ENCODE measurements at places on chromosomes 7 and 10. TPM values are rescaled to one million over a fixed set of nuclear protein-coding genes. Genes with fewer than 3 reads are reported as not detected.

GRCh38 chr7:90242369-90243168, 2.4 kb upstream of the CFAP69 start:
- DNase-seq, result no peak

Gene PIK3CG
- 0.16 TPM for polyA plus RNA-seq

GRCh38 chr7:91342346-91342745, 78.1 kb downstream of the FZD1 start:
- no peak for DNase-seq

Gene PAX4
- not detected for polyA plus RNA-seq

- peak; percentile 49 for DNase-seq
These were observed 521.7 kb downstream of the ADRA2A start for GRCh38 chr10:111598433-111599059.

GRCh38 chr7:101235050-101235449, 2.6 kb downstream of the CLDN15 start:
- no peak for DNase-seq

DNA sequence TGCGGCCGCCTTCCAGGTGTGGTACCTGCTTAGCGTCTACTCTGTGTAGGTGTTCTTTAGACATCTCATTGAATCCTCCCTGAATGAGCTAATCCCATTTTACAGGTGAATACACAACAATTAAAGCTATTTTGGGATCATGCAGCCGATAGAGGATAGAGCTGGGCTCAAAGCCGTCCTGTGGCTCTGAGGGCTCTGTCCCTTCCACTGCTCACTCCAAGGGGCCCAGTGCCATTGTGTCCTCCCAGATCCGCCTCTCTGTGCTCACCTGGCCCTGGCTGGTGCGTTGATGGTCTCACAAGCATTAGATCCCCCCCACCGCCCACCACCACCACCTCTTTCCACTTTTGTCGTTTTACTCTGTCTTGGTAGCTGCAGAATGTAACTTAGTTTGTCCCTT, 13.1 kb downstream of the NPTX2 start:
- DNase-seq, result no peak

Gene ITGA8
- 2.2 TPM for polyA plus RNA-seq

DNA sequence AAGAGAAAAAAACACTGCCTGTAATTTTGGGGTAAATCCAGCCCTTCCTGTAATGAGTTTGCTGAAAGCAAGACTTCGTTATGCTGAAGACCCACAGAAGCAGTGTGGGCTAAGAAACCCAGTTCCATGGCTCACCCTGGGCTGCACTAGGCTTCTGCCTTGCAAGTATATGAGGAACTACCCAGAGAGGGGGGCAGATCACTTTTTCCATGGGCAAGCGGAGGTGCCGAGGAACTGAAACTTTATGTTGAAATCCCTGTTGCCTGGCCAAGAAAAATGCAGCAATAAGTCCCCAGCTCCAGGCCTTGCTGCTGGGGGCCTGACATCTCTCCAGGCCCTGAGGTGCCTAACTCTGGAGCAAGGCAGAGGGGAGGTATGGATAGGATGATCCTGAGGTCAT, 8.5 kb downstream of the RASSF4 start:
- DNase-seq, result no peak

Gene PRKG1
- 3.8 TPM for polyA plus RNA-seq

DNA sequence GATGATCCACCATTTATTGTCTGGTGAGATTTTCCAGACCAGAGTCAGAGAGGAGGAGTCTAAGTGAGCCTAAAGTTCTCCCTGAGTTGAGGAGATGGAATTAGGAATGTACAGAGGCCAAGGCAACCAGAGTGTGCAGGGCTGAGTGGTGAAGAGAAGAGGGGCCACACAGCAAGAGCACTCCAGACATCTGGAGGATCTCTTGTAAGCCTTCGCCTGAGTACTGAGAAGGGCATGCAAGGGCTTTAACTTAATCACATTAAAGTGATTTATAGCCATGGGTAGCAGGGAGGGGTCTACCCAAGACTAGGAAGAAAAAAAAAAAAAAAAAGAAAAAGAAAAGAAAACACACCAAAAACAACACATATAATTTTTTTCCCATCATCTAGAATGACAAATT, 1190.4 kb downstream of the GATA3 start:
- DNase-seq, result no peak

DNA sequence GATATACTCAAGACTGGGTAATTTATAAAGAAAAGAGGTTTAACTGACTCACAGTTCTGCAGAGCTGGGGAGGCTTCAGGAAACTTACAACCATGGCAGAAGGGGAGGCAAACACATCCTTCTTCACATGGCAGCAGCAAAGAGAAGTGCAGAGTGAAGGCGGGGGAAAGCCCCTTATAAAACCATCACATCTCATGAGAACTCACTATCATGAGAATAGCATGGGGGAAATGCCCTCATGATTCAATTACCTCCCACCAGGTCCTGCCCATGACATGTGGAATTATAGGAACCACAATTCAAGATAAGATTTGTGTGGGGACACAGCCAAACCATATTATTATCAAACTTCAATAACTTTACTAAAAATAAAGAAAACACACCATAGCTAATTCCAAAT, 30.4 kb upstream of the JAZF1 start:
- DNase-seq, result no peak

DNA sequence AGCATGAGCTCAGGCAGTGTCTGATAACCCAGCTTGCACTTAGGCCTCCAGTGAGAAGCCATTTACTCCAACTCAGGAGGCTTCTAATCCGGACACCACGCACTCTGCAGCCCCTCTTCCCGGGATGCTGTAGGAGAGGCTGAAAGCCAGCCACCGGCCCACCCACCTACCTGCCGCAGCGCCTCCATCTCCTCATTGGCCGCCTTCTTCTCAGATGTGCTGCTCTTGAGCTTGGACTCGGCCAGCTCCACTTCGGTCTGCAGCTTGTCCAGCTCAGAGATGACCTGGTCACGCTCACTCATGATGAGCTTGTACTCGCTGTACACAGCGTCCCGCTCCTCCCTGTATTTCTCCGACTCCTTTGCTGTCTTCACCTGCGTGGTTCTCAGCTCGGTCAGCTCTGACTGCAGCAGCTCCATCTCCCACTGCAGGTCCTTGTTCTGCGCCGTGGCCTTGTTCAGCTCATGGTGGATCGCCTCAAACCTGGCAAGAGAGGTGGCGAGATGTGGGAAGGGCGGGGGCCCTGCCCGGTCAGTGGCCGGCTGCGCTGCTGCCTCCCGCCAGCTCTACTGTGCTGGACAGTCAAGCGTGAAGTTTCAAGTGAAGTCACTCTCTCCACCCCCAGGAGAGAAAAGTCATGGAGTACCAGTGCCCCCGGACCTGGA, 84.7 kb downstream of the DLG5 start:
- no peak for DNase-seq

Gene ADARB2
- 0.29 TPM for polyA plus RNA-seq

- DNase-seq, result no peak
These were observed 66.9 kb downstream of the GLRX3 start for GRCh38 chr10:130202984-130203621.

DNA sequence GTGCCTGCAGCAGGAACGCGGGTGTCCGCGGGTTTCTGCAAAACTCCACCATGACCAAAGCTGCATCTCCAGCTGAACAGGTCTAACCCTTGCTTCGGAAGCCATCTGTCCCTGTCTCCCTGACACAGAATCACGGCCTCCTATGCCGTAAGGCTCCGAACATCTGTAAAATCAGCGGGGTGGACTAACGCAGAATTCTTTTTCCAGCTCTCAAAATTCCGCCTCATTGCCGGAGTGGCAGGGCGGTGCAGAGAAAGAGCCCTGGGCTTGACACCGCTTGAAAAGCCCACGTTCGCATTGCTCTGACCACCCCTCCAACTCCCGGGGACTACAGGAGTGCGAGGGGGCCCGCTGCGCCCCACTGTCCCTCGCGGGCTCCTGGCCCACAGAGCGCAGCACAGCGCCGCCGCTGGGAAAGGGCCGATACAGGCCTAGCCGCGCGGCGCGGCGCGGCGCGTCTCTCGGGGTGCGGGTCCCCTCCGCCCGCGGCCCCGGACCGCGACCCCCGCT, 409 bp downstream of the DNMBP start:
- peak; percentile 60 for DNase-seq

Gene OPN1SW
- polyA plus RNA-seq, result not detected

Gene UPK3B
- polyA plus RNA-seq, result not detected

Gene CLCN1
- polyA plus RNA-seq, result not detected

DNA sequence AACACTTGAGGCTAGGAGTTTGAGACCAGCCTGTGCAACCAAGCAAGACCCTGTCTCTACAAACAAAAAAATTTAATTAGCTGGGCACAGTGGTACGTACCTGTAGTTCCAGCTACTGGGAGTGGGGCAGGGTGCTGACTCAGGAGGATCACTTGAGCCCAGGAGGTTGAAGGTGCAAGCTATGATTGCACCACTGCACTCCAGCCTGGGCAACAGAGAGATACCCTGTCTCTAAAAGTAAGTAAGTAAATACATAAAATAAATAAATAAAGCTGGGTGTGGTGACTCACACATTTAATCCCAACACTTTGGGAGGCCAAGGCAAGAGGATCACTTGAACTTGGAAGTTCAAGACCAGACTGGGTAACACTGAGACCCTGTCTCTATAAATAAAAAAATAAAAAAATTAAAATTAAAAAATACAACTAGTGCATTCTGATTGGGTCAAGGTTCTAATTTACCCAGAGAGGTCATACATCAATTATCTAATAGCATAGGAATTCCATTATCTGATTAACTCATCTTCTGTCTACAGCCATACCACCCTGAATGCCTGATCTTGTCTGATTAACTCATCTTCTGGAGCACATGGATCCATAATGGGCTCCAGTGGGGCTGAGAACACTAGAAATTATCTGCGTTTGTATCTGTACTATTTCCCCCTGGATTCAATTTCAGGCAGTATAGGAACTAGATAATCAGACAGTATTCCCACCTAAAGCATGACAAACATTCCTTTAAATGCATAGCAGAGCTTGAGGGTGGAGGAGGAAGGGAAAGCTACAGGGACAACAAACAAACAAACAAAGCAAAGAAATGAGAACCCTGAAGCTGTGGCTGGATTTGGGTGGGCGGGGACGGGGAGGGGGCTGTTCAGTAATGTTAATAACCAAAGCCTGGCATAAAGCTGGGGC, 21.0 kb upstream of the HILPDA start:
- no peak for DNase-seq

GRCh38 chr7:87475359-87476178, at the start of gene ABCB4:
Gene ABCB4, minus strand, starts transcription at chr7:87475680. Its CDS starts 215 bp downstream, at chr7:87475465.
- peak; percentile 7 for DNase-seq

Gene PRKAR1B
- 15.7 TPM for polyA plus RNA-seq

Gene KCNH2
- 99.9 TPM for polyA plus RNA-seq

DNA sequence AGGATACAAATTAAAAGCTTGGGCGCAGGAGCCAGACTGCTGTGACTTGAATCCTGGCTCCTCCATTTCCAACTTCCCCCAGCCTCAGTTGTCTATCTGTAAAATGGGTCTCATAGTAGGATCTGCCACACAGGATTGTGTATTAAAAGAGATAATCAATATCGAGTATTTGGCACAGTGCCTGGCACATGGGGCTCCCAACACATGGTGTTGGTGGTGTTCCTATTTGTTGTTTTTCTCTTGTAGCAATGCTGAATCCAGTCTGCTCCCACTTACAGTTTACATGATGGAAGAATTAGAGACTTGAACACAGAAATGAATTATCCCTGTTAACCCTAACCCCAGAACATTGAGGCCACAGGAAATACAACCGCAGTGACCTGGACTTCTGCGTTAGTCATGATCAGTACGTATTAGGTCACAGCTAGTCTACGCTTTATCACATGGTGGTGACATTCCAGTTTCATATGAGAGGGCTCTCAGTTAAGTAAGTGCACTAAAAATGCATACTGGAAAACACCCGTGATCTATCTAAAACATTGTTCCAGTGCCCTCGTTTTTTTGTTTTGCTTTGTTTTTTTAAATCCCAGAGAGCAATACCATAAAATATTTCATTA, 169.5 kb upstream of the KLF14 start:
- no peak for DNase-seq
